Occipital lobe (tissue), 3 donors: ENCODE measurements at places on chromosomes 4 and X. TPM values are rescaled to one million over a fixed set of nuclear protein-coding genes. Genes with fewer than 3 reads are reported as not detected.
A peak's percentile ranks its signal among the peaks of the same experiment; 100 is the strongest.

DNA sequence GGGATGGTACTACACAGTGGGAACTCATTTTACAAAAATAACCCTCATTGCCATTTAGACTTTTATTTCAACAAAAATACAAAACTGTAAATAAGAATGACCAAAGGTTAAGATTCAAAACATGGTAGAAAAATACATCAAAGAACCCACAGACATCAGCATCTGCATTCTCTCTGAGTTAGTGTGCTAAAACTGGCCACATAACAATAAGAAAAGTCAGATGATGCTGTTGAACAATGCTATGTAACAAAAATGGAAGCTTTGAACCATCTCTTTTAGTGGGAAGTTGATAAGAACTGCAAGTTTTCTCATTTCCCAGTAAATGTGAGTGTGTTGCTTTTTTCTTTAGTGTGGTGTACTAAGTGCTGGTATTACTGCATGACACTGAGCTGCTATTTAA lies 888.4 kb upstream of the EPHA5 start:
- no peak for DNase-seq

DNA sequence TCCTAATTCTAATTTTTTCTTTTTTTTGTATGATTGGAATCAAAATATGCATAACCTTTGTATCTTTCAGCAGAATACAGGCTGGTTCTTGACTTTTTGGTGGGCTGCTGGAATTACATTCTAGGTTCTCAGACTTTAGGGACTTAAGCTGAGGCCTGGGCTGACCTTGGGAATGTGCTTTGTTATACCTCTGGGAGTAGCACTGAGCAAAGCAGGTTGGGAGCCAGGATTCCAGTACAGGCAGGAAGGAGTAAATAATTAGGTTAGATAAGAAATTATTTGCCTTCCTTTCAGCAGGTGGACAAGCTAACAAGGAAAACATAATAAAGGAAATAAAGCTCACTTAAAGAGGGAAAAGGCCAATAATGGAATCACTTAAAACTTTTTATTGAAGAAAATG lies 49.9 kb upstream of the SLC4A4 start:
- DNase-seq: no peak

- DNase-seq: no peak
These were observed 277.0 kb upstream of the INTU start for GRCh38 chr4:127355743-127356142.

DNA sequence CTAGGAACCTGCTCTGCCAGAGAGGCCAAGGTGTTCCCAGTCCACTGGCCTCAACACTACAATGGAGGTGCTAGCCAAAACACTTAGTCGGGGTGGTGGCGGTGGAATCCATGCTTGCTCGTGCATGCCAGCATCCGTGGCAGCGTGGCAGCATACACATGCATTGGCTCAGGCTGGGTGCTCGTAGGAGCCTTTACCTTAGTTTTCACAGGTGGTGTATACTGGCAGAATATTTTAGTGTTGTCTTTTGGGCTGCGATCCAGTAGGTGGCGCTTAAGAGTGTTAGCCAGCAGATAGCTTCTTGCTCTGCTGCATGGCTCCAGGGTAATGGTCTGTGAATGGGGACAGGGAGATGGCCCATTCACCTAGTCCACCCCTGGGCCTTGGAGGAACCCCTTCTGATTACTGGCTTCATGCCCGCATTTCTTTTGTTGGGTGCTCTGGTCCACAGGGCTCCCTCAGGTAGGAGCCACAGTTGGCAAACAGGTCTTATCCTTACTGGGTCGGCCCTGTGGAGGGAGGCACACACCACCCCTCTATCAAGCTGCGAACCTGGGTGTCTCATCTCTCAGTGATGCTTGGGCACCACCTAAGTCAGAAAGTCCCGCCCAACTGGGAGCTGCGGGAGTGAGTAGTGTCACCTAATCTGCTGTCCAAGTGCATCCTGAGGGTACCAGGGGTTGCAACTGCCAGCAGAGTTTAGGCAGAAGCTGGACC lies 40.0 kb downstream of the RIPPLY1 start:
- DNase-seq: no peak

- no peak for DNase-seq
These were observed 76.8 kb downstream of the COMMD8 start for GRCh38 chr4:47386561-47387235.

DNA sequence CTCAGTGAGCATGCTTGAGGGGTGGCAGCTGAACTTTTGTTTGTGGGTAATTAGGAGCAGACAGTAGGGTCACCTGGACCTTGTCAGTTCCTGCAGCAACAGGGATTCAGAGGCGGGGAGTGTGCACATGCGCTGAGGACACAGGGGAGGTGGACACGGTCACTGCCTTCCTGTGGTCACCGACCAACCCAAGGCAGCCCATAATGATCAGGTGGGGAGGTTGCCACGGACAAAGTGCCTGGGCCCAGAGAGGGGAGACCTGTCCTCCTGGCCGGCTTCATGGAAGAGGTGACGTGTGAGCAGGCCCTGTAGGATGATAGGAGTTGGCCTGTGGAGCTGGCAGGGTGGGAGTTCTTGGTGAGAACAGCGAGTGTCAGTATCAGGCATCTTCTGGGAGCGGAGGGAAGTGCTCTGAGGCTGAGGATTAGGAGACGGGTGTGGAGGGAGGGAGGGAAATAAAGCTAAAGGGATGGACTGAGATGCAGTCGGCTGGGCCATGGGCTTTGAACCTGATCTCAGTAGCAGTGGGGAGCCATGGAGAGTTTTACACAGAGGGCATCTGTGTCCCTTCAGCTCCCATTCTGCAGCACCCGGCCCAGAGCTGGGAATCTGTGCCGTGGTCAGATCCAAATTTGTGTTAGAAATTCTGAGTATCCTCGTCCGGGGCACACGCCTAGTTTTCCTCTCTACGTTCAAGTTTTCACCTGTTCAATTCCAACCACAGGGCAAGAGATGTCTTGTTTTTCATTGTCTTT lies 100.0 kb downstream of the PSAPL1 start:
- DNase-seq: no peak

DNA sequence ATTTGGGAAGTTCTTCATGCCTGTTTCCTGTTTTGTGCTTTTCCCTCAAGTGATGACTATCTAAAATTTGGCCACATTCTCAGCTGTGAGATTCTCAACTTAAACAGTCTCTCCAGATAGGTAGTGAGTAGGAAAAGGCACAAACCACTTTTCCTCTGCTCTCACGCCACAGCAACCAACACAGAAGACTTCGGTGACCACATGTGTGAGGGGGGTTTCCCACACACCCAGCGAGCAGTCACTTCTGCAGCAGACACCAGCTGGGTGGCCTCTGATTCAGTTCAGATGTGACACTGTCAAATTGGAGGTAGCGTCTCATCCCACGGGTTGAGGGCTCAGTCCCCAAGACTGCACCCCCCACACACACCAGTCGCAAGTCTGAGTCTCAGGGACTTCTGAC lies 25.1 kb upstream of the CLDN34 start:
- no peak for DNase-seq

DNA sequence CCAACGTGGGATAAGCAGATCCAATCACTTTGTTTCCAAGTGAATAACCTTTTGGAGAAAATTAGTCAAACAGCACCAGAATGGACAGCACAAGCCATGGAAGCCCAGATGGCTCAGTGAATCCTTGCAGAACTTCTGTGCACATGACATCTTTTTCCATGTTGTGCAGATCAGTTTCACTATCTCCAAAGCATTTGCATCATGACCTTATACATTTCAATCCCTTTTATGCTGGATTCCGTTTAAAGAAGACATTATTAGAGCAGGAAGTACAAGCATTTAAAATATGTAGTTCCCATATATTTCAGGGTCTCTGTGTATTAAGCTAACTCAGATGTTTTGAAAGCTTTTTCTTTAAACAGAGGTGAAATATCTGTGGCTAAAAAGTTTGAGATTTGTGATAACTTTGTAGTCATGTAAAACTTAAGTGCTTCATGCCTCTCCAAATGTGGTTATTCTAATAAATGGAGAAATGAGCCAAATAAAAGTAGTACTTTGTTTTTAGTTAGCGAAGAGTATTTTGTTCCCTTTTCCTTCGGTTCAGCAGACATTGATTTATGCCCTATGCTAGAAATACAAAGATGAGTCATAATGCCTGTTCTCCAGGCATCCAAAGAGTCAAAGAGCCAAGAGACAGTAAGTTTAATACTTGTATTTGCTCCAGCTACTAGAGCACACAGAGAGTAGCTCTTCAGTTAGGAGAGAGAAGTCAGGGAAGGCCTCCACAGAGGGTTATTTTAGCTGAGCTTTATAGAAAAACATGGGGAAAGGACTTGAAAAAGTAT lies 39.0 kb downstream of the PLAC8 start:
- DNase-seq: no peak

GRCh38 chr4:3721627-3722026 lies 44.6 kb upstream of the ADRA2C start:
- no peak for DNase-seq

- DNase-seq: no peak
These were observed 516.6 kb upstream of the LCORL start for GRCh38 chr4:18538121-18538520.

DNA sequence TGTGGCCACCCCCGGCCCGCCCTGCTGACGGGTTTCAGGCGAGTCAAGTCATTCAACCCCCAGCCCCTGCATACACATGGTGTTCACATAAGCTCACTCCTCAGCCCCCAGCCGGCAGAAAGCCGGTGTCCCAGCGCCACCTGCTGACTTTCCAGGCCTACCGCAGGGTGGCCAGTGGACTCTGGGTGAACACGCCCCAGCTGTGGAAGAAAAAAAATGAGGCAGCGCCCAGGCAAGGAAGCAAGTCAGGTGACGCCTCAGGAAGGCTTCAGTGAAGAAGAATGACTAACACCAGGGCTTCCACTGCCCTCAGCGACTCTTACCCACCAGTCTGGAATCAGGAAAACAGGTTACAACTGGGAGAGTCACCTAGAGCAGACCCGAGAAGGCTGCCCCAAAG lies 15.8 kb downstream of the BCAP31 start:
- DNase-seq: peak; percentile 38

DNA sequence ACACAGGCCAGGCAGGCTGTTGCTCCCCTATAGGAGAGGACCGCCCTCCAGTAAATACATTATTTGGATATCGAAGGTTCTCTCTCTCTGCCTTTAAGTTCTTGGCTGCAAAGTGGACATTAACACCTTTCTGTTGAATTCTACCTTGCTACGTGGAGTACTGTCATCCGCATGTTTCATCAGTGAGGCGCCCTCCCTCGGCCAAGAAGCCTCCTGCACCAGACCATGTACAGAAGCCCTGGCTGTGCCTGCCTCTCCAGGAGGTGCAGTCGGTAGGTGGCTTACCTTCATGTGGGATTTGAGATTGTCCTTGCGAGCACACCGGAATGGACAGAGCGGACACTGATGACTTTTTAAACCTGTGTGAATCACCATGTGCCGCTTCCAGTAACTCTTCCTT lies 46.7 kb downstream of the ZNF827 start:
- DNase-seq: no peak

DNA sequence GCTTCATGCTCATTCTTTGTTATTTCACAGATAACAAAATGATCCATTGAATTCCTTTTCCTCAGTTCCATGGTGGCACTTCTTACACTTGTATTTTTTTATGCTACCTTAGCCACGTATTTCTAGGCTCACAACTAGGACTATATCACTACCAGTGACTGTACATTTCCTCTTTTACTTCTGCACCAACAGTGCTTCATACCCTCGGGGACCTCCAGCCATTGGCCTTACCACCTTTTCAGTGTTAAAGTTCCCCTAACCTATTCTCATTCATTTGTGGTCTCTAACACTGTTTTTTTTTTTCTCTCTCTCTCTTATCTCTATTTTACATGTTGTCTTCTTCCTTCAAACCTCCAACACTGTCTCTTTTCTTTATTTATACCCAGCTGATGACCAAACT lies 315.9 kb downstream of the ANK2 start:
- no peak for DNase-seq

DNA sequence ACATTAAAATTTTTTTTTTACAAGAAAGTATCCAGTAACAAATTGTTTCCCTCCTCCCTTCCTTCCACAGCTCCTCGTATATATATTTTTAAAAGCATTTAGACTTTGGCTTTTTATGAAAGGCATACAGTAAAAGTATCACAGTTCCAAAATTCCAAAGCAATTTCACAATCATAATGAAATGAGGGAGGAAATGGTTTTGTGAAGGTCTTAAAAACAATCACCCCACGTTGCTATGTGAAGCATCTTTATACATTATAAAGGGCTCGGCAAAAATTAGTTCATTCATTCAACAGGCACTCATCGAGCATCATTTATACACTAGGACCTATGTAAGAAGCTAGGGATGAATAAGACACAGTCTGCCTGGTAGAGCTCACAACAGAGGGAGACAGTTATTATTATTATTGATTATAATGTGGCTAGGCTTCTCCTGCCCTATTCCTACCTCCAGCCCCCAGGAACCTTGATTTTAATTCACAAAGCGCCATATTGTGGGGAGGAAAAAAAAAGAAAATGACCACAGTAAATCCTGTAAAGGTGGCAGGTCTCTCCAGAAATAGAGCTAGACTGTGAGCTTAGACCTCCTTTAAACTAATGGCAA lies 239.9 kb downstream of the MAML3 start:
- DNase-seq: no peak

DNA sequence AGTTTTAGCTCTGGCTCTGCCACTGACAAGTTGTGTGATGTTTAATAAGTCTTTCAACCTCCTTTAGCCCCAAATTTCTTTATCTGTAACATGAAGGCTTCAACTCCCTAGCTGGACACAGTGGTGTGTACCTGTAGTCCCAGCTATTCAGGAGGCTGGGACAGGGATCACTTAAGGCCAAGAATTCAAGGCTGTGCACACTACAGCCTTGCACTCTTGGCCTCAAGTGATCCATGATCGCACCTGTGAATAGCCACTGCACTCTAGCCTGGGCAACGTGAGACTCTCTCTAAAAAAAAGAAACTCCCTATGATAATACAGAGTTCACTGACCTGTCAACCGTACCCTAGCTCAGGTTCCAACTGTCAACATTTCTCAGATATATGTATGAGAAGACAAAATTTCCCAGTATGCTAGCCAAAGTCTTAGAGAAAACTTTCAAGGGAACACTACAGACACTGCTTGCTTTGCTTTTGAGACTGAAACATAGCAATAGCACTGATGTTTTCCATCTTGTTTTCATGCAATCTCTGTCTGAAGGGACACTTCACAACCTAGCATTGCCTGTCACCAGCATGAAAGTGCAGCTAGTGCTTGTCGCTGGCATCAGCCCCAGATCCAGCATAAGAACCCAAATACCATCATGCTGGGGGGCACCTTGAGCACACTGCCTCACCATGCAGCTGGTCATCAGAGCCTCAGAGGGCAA lies 51.6 kb upstream of the PTPN13 start:
- no peak for DNase-seq

- no peak for DNase-seq
These were observed 203.6 kb upstream of the PPARGC1A start for GRCh38 chr4:24093446-24093845.

The KDR gene
- 13.7 TPM for total RNA-seq

The ADH6 gene
- total RNA-seq: not detected

The NDNF gene
- 4.8 TPM for total RNA-seq

The SPANXN4 gene
- not detected for total RNA-seq

The HTT gene
- 71.1 TPM for total RNA-seq

The SMAD1 gene
- 18.4 TPM for total RNA-seq

The MGARP gene
- total RNA-seq: 1.2 TPM

The PABPC4L gene
- 1.2 TPM for total RNA-seq

The DRD5 gene
- total RNA-seq: 0.94 TPM
